ENCODE measurements at places on chromosomes 13 and 19.
A peak's percentile ranks its signal among the peaks of the same experiment; 100 is the strongest.

DNA sequence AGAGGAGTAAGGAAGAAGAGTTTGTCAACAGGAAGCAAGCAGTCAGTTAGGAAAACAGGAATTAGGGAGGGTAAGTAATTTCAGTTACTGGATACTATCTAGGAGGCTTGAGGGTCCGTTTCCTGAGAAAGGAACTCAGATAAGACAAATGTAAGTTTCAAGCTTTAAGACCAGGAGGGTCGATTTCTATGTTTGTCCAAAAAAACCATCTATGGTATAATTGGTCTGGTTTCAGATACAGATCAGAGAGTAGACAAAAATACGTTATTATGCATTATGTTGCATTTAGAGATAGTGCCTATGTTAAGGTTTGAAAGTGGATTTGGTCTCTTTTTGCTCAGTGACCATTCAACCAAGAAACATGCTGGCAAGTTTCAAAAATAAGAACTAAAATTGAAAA lies 789.6 kb upstream of the PCDH20 start:
- DNase-seq, result no peak

DNA sequence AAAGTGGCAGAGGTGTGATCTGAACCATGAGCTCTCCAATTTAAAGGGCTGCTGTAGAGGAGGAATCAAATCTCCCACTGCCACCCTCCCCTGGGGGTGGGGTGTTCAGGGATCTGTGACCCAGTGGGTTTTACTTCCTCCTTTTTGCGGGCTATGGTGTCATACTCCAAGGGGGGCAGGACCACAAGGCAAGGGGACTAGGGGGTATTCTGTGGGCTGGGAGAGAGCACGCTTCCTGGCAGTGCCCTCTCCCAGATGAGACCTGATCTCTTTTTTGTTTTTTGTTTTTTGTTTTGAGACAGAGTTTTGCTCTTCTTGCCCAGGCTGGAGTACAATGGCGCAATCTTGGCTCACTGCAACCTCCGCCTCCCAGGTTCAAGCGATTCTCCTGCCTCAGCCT lies 10.3 kb downstream of the PLD3 start:
- no peak for DNase-seq

GRCh38 chr13:79837741-79838450 lies 356.9 kb downstream of the NDFIP2 start:
- no peak for DNase-seq

- no peak for DNase-seq
Measured at GRCh38 chr13:73731564-73731963, 402.6 kb downstream of the KLF12 start.

GRCh38 chr19:31214086-31214485 lies 135.2 kb downstream of the TSHZ3 start:
- DNase-seq, result peak; percentile 86

- no peak for DNase-seq
Measured at GRCh38 chr13:65642996-65643395, 1587.1 kb downstream of the PCDH9 start.

DNA sequence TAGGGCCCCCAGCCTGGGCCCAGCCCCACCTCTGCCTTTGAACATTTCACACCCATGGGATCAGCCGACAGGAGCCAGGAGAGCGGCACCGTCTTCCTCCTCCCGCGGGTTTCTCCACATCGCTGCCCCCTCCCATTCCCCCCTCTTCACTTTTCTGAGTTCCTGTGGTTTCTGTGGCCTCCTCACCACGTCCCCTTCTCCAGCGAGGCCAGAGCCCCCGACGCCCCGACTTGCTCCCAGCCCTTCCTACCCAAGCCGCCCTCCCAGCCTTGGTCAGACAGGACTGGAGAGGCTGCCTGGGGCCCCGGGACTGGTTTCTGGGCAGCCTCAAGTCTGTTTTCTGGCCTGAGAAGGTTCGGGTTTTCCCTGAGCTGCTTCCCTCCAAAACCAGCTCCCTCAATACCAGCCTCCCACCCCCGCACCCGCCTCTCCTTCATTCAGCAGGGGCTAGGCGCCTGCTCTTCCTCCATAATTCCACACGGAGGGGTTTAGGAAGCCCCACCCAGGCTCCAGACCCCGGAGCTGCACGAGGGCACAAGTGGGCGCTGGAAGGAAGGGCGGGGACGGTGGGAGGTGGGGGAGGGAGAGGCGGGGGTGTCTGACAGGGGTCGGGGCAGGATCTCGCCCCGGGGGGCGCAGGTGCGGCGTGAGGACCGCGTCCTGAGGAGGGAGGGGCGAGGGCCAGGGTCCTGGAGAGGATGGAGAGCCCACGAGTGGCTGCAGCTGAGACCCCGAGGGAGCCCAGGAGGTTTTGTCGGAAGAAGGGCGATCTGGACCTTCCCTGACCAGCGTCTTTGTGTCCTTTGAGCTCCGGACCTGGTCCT lies 4.0 kb upstream of the SIGLEC10 start:
- DNase-seq, result no peak

DNA sequence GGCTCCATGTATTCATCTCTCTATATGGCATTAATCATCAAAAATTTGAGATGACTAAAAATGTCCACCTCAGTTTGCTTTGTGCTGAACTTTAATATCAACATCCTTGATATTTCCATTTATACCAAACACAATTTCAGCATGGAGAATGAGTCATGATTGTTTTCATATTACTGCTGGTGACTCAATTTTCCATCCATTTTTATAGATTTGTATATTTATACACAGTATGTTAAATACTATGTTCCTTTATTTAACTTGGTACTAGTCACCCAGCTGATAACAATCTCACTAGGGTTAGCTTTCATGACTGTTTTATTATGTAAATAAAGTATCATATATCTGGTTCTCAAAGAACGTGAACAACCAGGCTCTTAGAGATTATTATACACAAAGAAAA lies 1255.1 kb downstream of the SLITRK1 start:
- no peak for DNase-seq

DNA sequence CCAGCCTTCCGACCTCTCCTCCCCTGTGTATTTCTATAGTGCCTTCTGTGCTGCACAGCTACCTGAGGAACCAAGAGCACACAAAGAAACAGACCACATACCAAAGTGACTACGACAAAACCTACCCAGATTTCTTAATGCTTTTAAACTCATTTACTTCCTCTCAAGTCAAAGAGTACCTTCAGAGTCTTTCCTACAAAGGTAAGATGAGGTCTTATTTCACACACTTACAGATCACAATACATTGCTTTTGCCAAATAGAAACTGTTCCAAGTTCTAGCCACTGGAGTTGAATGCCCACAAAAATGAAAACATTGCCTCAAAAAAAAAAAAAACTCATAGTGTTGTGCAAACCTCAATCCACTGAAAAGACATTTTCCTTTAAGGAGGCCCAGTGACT lies 36.4 kb downstream of the TEX26 start:
- DNase-seq, result no peak

DNA sequence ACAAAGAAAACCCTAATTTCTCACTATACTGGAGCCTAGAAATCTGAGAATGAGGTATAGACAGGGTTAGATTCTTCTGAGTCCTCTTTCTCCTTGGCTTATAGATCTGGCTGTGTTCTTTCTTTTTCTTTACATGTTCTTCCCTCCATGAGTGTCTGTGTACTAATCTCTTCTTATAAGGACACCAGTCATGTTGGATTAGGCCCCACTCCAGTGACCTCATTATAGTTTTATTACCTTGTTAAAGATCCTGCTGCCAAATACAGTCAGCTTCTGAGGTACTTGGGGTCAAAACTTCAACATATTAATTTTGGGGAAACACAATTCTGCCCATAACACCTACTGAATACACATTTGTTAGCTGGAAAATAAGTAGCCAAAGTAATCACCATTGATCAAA lies 302.6 kb downstream of the PCDH9 start:
- no peak for DNase-seq

GRCh38 chr19:36003284-36003683 lies 5.3 kb downstream of the SYNE4 start:
- DNase-seq, result no peak

GRCh38 chr19:10010247-10010691 lies at the start of gene COL5A3:
Gene COL5A3 (minus strand): TSS chr19:10010504. CDS start chr19:10010385, 119 bp downstream.
- no peak for DNase-seq

DNA sequence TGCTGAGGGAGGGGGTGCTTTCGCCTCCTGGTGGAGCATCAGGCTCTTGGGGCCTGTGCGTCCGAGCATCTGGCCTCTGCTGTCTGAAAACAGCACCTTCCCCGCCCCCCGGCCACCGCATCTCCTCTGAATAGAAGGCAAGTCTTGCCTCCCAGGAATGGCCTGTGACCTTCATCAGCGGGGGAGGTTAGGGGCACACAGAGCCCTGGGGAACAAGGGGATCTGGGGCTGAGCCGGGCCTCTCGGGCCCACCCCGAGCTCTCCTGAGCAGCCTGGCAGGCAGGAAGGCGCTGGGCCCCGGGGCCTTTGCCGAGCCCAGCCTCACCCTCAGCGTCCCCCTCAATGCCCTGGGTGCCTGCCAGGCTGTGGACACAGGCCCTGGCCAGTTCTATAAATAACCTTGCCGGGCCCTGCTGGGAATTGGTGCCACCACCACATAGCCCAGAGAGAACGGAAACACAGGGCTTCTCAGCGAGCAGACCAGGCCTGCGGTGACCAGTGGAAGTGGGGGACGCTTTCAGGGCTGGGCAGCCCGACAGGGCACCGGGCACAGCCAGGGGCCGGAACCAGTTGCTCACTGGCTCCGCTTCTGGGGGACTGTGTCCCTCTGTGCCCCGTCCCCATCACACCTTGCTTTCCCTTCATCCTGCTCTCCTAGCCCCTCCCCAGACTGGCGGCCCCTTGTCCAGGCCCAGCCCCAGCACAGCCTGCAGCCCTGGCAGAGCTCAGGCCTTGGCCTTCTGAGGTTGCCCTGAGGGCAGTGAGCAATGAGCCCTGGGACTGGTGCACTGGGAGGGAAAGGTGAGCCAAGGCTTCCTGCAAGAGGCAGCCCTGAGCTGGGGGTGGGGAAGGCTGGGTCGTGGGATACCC lies 9.5 kb downstream of the STK11 start:
- peak; percentile 80 for DNase-seq

GRCh38 chr13:45827318-45827717 lies 24.2 kb downstream of the SIAH3 start:
- no peak for DNase-seq

DNA sequence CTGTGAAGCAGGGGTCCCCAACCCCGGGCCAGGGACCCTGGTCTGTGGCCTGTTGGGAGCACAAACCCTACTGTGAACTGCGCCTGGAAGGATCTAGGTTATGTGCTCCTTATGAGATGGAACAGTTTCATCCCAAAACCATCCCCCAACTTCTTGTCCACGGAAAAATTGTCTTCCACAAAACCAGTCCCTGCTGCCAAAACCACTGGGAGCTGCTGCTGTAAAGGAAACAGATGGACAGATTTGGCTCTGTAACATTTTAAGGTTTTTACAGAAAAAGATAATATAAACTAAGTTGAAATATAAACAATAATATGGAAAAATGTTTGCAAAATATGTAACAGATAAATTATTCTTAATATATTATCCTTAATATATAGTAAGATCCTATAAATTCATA lies 73.7 kb downstream of the COG6 start:
- no peak for DNase-seq

GRCh38 chr19:10086591-10087192 lies 575 bp downstream of the SHFL start:
- no peak for DNase-seq

- no peak for DNase-seq
Measured at GRCh38 chr13:46620471-46620870, 67.5 kb downstream of the LRCH1 start.

- DNase-seq, result no peak
Measured at GRCh38 chr13:51958217-51958547, 53.1 kb downstream of the ATP7B start.

DNA sequence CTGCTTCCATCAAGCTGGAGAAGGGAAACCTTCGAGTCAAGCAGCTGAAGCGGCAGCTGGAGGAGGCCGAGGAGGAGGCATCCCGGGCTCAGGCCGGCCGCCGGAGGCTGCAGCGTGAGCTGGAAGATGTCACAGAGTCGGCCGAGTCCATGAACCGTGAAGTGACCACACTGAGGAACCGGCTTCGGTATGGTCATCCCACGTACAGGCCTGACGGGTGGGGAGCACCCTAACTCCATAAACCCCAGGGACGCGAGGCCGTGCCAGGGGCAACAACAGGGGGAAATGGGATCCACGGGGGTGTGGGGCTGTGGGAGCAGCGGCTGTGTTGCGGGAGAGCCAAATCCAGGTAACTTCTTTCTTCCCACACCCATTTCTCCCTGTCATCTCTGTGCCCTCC lies 20.2 kb downstream of the KCNC3 start:
- DNase-seq, result no peak

- peak; percentile 69 for DNase-seq
Measured at GRCh38 chr13:75633285-75633684, 2.8 kb upstream of the LMO7 start.

Measured in foreskin melanocyte (primary cell).